CD4-positive, alpha-beta memory T cell (primary cell): ENCODE measurements at places on chromosomes 4 and X.

- no peak for DNase-seq
Observed at GRCh38 chr4:22551550-22551949, 35.7 kb upstream of the ADGRA3 start.

GRCh38 chr4:73751830-73752229, 11.5 kb downstream of the CXCL8 start:
- no peak for DNase-seq

DNA sequence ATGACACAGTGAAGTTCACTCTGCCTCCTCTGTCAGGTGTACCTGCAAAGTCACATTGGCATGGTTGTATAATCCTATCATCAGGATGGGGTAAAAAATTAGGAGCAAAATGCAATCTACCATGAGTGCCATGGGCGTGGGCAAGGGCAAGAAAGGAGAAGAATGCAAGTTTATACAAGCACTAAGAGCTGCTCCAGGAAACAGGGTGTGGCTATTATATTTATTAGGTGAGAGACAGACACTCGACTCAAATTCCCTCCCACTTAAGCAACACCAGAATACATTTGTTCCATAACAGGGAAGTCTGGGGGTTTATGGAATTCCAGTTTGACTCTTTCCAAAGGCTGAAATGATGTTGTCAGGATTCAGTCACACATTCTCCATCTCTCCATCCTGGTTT, 378.8 kb downstream of the BCOR start:
- no peak for DNase-seq

GRCh38 chr4:121150486-121150885, 13.6 kb downstream of the TNIP3 start:
- no peak for DNase-seq

DNA sequence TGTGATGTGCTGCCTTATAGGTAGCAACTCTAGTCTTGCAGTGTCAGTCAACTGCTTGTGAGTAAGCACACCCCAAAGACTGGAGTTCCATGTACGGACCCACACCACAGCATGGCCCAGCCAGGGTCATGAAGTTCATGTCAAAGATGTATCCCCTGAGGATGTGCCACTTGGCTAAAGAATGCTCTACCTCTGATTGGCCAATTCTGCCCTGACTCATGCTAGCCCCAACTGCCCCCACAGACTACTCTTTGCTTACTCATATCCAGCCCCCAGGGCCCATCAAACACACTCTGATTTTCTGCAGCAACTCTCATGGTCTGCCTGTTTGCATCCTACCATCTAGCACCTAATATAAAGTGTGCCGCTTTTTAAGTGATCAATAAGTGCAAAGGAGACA, 62.5 kb downstream of the CHRDL1 start:
- no peak for DNase-seq

- DNase-seq = no peak
Observed at GRCh38 chrX:107451731-107452130, 2.3 kb downstream of the FRMPD3 start.

GRCh38 chr4:48639807-48640206, 140.3 kb downstream of the FRYL start:
- no peak for DNase-seq
